ENCODE measurements at places on chromosomes 7 and 10.

DNA sequence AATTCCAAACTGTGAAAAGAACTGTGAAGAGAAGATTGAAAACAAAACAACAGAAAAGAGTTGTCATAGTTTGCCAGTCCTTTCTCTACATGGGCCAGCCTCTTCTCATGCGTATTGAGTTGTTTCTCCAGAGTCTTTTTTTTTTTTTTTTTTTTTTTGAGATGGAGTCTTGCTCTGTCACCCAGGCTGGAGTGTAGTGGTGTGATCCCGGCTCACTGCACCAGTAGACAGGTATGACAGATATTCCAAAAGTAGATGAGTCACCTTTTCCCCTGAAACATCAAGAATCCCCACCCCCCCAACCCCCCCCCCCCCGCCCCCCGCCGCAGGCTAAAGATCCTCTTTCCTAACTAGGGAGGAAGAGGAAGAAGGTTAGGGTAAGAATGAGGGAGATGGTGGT, 15.6 kb upstream of the KMT2C start:
- no peak for DNase-seq

DNA sequence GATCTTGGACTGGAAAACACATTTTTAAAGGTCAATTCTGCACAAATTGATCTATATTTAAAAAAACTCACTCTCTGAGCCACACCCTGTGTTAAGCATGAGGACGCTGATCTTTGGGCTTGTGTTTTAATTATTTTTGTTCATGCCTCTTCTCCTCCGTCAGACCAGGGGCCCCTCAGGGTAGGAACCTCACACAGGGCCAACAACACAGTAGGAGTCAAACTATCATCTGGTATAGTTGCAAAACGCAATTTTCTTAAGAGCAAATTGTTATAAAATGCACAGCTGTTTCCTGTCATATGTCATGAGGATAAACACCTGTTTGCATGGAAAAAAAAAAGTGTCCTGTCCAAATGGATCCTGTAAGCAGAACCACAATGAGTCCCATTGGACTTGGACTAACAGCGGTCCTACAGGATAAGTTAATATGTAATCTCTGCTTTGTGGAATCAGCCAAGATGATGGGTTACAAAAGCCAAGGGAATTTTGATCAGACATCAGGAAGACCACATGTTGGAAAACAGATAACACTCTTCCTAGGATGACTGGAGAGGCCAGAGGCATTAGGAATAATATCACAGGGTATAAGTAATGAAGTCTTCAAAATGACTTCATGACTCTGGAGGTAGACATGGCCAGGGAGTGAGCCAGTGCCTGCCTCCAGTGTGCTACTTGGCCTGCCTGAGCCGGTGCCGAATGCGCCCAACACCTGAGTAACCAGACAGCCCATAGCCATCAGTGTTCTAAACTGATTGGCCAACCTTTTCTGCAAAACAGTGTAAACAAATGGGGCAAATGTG, 184.9 kb upstream of the ADCY1 start:
- DNase-seq = no peak

DNA sequence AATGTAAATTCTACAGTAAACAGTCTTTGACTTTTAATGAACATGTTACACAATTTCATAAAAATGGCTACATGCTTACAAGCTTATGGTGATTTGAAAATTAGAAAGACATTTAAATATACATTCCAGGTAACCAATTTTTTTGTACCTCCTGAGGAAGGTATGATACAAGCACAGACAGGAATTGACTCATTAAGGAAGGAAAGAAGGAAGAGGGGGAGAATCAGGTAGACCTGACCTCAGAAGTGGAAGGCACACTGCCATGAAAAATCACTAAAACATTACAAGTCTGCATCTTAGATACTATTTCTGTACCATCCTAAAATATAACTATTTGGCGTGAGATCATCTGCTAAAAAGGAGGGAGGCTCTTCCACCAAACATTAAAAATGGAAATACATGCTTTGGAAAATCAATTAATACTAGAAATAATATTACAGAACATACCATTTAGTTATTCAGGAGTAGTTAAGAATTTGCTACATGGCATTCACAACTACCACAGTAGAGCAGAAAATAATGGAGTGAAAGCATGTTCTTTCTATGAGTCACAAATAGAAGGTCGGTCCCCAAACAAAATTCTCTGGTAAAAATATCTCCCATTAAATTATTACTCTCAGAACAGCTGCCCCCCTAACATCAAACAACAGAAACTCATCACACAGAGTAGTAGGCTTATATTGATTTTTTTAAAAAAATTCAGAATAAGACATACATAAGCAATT, 15.2 kb downstream of the RAB11FIP2 start:
- no peak for DNase-seq

DNA sequence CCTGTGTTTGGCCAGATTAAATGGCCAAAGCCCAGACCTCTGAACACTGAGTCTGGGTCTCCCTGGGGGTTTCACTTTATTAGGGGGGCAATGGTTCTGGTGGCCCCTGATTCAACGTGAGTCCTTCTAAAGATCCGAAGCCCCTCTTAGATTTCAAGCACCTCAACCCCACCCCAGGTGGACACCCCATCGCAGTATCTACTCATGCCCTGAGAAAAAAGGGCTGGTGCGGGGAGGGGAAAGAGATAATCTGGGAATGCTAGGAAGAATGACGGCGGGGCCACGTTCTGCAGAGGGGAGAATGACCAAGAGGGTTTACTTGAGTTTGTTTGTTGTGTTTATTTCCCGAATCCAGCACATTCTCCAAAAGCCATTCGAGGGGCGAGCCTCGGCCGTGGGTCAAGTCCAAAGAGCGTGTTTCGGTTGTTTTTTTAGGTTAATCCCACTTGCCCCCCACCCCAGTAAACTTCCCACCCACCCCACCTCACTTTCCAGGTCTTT, 832 bp downstream of the PDLIM1 start:
- no peak for DNase-seq

GRCh38 chr7:142771353-142771723, 568 bp downstream of the PRSS2 start:
- DNase-seq = no peak

DNA sequence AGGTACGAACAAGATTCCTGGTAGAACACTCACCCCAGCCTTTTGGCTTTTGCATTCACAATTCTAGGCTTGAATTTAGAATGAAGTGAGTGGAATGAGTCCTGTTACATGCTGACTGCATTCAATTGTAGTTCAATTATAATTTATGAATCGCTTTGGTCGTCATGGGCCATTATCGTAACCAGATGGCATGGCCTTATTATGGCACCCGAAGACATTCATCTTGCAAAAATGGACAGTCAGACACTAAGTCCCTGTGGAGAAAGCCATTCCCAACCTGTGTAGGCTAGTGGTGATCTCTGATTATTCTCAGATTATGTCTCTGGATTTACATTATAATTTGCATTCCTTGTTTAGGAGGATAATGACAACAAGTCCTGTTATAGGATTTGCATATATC, 292.4 kb upstream of the NPSR1 start:
- DNase-seq = no peak

DNA sequence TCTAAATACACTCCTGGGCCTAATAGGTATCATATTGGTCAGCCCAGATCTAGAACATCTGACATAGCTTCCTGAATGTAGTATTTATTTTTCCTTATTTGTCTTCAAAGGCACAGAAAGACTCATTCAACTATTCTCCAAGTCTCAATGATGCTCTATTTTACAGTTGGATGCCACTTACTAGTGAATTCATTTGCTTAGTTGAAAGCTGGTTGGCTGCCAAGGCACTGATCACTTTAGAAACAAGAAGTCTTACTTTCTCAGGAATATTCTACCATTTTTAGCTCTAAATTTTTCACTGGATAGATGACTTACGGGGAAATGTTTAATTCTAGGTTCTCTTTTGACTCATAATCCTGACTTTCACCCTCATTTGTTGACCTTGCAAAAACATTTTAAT, 863.4 kb downstream of the SORCS1 start:
- no peak for DNase-seq

DNA sequence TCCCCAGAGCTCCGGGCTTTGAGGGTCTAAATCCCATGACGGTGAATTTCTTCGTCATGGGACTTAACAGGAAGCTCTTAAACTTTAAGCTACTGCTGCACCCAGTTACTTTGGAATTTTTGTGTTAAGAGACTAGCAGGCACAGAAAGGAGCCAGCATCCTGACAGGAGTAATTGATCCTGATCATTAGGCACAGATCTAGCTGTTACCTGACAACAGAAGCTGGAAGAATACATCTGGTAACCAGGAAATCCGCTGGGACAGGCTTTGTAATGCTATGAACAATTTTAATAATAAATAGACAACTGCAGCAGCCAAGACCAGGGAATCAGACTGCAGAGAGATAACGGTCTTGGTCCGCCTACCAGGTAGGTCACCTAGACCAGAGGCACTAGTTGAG, 210.9 kb downstream of the DGKI start:
- no peak for DNase-seq

GRCh38 chr10:80504158-80504811, 33.4 kb upstream of the SH2D4B start:
- no peak for DNase-seq

DNA sequence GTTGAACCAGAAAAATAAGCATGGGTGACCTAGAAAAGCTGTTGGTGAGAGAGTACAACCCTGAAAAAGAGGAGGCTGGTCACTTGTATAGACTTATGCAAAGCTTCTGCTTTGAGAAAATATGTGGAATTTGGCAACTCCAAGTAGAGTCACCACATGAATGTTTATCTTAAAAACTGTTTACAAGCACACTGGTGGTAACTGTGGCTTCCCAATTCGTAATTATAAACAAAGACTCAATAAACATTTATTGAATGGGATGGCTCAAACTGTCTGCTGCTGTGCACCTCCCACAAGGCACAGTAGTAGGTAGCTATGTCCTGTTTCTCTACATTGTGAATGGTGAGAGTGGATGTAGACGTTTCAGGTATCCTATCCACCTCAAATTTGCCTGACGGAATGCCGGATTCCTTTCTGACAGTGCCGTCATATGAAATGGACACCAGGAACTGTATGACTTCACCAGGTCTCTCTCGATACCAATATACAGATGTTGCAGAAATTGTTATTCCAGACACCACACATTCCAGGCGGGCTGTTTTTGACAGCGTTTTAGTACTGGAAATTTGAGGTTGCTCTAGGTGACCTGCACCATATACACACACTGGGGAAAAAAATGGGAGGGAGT, 43.4 kb upstream of the TARP start:
- no peak for DNase-seq

GRCh38 chr10:103736044-103736443, 119.3 kb downstream of the SH3PXD2A start:
- DNase-seq = no peak

GRCh38 chr7:50339990-50340500, 35.5 kb downstream of the IKZF1 start:
- no peak for DNase-seq

DNA sequence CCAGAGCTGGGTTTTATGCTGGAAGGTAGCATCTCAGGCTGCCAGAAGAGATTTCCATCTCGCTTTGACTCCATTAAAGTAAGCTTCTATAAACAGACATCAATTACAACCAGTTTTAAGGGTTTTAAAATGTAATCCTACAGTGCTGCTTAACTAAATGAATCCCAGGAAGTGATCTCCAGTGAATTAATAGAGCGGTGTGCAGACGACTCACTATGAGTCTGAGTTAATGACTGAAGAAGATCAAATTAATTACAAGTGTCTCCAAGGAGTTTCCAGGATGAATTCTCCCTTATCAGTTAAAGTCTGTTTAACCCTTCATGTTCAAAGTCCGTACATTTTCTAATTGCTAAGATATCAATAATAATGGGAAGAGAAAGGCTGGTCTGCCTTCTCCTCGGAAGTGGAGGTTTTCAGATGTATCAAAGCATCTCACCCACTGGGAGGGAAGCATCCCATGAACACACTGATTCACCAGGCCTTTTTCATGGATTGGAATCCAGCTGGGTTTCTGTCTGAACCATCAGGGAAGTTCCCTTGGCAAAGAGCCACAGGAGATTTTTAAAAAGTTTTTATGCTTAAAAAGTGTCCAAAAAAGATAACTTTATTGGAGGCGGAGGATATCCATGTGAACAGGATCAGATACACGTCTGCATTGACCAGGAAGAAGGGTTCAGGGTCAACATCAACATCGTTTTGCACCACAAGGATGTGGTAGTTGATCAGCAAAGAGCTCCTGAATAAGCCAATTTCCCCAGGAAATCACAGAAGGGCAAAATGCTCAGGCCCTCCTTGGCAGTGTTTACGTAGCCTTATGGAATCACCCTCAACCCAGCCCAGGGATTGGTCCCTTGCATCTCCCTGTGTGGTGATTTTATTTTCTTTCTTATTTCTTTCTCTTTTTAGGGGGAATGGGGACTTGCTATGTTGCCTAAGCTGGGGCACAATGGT, 288.2 kb downstream of the POU6F2 start:
- no peak for DNase-seq

- DNase-seq = no peak
Measured at GRCh38 chr7:36245684-36246299, 92.7 kb downstream of the EEPD1 start.

GRCh38 chr7:27165089-27165995, at the start of gene HOXA9:
Gene HOXA9 (minus strand): TSS chr7:27165537. CDS start chr7:27165457, 80 bp downstream.
- DNase-seq = peak; percentile 88
